ENCODE measurements at places on chromosomes 11 and 22.

GRCh38 chr22:20653012-20653794 lies 120.7 kb upstream of the SERPIND1 start:
- DNase-seq = no peak

DNA sequence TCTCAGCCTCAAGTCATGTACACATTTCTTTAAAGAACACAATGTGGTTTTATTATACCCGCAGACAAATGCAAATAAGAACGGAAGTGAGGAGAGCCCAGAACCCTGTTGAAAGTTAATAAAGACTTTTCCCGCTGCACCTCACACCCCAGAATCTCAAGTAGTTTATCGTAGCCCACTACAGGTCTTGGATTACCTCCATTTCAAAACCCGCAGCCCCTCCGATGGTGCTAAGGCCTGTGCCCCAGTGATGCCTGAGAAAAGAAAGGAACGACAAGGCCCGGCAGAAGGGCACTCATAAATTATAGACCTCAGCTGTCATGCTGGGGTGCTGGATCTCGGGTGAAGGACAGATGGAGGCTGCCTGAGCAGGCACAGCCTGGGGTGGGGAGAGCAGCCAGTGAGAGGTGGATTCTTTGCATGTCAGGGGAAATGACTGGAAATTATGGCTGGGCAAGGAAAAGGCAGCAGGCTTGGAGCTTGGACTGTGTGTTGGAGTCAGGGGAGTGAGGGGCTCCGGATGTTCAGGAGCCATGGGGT lies 354.1 kb downstream of the NTM start:
- DNase-seq = no peak

GRCh38 chr11:131246663-131247062 lies 123.8 kb upstream of the NTM start:
- no peak for DNase-seq

DNA sequence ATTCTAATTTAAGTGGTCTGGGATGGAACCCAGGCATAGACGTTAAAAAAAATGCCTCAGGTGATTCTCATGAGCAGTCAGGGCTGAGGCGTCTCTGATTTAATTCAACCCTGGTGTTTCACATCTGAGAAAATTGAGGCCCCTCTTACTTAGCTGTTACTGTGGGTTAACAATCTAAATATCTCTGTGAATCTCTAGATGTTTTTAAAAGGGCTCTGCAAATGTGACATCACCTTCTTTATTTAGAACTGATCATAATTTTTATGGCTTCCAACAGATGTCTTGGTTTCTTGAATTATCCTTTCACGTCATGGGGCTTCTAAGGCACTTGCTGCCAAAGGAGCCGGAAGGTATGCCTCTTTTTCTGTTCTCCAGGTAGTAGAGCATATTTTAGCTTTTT lies 76.1 kb upstream of the LIN7C start:
- no peak for DNase-seq

- DNase-seq = no peak
Observed at GRCh38 chr11:104968856-104969776, 742 bp upstream of the CASP4 start.

DNA sequence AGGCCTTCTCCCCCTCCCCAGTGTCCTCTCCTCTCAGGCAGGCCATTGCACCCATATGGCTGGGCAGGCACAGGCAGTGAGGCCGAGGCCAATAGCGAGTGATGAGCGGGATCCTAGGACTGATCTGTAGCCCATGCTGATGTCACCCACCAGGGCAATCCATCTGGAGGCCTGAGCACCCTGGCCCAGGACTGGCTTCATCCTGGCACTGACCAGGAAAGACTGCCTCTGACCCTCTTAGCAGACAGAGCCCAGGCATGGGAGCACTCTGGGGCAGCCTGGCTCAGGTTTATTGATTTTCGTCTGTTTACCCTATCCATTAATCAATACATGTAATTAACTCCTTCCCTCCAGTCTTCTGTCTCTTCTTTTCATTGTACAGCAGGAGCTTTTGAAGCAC lies 5.1 kb upstream of the TIRAP start:
- no peak for DNase-seq

DNA sequence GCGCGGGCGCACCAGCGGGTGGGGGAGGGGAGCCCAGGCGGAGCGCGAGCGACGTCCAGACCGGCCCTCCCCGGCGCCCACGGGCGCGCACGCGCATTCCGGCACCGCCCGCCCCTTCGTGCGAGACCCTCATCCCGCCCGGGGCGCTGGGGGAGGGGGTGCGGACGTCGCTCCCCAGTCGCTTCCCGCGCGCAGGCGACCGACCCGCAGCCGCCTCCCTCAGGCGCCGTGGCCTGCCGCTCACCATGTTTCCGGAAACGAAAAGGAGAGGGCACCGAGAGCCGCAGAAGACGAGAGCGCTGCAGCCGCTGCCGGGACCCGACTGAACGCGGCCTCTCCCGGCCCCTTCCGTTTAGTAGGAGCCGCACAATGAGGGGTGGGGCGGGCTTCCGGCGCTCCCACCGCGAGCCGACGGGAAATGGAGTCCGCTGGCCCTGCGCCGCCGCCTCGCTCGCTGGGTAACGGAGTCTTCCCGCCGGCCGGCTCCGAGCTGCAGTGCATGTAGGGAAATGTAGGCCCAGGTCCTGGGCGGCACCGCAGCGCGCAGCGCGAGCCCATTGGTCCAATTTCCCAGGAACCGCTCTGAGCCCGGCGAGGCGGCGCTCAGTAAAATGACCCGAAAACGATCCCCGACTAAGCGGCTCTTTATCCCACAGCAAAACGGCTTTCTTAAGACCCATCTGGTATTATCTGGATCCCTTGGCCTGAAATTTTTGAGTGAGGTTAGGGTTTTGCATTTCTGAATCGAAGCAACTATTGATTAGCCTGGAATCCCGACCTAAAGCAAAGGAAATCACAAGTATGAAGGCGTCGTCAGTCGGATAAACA lies at the start of gene CFL1:
Gene CFL1, minus strand, starts transcription at position 328 of the 828 bp plus-strand sequence. Its CDS starts 81 bp downstream, at position 247.
- peak; percentile 95 for DNase-seq

DNA sequence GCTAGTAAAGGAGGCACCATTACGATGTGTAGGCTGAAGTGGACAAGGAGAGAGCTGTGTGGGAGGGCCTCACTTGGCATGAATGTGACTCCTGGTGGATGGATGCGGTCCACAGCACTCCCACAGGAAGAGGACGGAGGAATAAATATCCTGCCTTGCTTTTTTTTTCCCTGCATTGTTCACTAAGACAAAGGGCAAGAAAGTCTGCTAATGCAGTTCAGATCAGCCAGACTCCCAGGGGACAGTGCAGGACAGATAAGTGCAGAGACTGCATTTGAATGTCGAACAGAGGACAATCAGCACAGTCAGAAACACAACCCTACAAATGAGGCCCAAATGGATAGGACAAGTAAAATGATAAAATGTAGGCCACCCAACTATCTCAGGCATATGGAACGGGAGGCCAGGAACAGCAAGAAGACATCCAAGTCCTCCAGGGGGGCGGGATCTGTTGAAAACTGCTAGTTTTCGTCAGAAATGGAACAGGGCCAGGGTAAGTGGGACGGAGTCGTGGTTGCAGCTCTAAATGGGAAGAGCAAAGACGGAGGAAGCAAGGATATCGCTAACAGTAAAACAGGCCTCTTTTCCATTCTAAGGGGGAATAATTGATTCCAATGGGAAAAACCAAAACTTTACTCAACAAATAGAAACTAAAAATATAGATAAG lies 25.2 kb upstream of the OR8B8 start:
- no peak for DNase-seq

- DNase-seq = no peak
Observed at GRCh38 chr22:31945971-31946680, 1.8 kb downstream of the YWHAH start.

GRCh38 chr11:96044747-96045146 lies 120.8 kb upstream of the MTMR2 start:
- no peak for DNase-seq

GRCh38 chr11:125356797-125357196 lies 139.3 kb downstream of the FEZ1 start:
- no peak for DNase-seq

GRCh38 chr22:19639610-19640135 lies 74.6 kb upstream of the SEPTIN5 start:
- no peak for DNase-seq

- no peak for DNase-seq
Observed at GRCh38 chr11:64037027-64037634, 1.4 kb downstream of the FLRT1 start.

DNA sequence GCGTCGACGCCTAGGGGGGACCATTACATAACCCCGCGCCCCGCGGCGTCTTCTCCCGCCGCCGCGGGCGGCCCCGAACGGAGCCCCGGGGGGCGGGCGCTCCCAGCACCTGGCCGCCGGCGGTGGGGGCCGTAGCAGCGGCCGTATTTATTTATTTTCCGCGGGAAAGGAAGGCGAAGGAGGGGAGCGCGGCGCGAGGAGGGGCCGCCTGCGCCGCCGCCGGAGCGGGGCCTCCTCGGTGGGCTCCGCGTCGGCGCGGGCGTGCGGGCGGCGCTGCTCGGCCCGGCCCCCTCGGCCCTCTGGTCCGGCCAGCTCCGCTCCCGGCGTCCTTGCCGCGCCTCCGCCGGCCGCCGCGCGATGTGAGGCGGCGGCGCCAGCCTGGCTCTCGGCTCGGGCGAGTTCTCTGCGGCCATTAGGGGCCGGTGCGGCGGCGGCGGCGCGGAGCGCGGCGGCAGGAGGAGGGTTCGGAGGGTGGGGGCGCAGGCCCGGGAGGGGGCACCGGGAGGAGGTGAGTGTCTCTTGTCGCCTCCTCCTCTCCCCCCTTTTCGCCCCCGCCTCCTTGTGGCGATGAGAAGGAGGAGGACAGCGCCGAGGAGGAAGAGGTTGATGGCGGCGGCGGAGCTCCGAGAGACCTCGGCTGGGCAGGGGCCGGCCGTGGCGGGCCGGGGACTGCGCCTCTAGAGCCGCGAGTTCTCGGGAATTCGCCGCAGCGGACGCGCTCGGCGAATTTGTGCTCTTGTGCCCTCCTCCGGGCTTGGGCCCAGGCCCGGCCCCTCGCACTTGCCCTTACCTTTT lies at the start of gene EP300:
Gene EP300, plus strand, starts transcription at position 570 of the 795 bp plus-strand sequence. CDS start 413 bp downstream, outside the sequence.
- peak; percentile 80 for DNase-seq

DNA sequence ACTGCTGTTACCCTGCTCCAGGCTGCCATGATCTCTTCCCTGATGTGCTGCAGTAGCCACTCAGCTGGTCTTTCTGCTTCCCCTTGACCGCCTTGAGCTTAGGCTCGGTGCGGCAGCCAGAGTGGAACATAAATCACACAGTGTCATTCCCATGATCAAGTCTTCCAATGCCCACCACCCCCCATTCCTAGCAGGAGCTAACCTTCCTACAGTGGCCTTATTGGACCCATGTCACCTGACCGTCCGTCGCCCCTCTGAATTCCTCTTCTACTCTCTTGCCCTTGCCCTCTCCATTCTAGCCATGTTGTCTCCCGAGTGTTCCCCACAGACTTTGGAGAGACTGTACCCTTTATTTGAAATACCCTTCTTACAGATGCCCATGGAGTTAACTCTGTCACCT lies 43.4 kb downstream of the OTOG start:
- no peak for DNase-seq

- no peak for DNase-seq
Observed at GRCh38 chr11:48050304-48050703, 69.9 kb downstream of the PTPRJ start.

GRCh38 chr22:42769238-42769573 lies 48.5 kb upstream of the A4GALT start:
- DNase-seq = no peak

DNA sequence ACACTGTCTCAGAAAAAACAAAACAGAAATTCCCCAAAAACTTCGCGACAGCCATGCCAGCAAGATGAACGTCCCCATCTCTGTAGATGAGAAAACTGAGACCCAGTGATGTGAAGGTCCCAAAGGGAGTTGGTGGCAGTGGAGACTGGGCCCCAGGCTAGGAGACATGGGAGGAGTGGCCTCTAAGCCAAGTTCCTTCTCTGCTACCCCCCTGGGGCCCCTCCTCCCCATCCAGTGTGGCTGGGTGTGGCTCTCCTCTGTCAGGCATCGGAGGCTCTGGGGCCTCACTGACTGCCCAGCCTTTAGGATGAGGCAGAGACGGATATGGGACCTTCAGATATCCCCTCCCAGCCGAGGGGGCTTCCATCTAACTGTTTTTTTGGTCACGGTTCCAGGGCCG lies 9.8 kb downstream of the RELT start:
- no peak for DNase-seq

DNA sequence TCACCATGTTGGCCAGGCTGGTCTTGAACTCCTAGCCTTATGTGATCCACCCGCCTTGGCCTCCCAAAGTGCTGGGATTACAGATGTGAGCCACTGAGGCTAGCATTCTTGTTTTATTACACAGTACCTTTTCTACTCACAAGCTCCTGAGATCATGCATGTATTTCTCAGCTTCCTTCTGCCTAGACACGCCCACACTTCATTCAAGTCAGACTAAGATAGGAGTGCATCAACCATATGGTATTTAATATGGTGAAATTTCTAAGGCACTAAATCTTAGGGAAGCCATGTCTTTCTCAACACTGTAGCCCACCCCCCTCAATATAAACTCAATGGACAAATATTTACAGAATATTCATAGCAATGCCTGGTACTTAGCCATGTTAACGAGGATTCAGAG lies 62.1 kb downstream of the SLC25A17 start:
- no peak for DNase-seq

DNA sequence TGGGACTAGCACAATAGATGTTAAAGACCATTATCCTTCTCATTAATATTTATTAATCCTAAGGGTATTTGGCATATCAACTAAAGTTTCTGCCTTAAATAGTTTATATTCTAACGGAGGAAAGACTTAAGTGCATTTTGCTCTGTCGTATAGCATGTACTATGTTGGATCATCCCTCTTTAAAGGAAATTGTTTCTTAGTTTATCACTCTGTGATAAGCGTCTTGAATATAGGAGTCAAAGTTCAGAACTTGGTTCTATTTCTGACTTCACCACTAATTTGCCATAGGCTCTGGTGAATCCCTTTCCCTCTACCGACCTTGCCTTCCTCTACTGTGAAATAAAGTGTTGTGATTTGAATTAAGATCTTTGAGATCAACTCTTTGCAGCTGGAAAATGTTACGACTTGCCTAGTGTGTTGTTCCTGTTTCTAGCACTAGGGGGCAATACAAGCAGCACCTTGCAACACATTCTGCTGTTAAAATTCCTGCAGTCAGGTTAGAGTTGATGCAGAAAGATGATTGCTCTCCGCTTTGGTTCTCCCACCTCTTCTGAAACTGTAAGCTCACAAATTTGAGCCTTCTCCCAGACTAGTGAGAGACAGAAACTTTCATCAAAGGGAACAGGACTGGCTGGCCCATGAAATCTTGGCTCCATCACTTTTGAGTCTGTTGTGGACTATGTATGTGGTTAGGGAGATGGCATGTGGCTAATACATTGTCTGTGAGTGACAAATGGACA lies 27.8 kb upstream of the ZNRF3 start:
- peak; percentile 6 for DNase-seq

Data from stimulated activated CD8-positive, alpha-beta memory T cell treated with anti-CD3 and anti-CD28 coated beads, Interleukin-4, amount 100 ng/mL, for 4 hours (primary cell).